Frontal cortex (tissue), 4 donors: ENCODE measurements at places on chromosomes 11 and 22.
A peak's percentile ranks its signal among the peaks of the same experiment; 100 is the strongest.

DNA sequence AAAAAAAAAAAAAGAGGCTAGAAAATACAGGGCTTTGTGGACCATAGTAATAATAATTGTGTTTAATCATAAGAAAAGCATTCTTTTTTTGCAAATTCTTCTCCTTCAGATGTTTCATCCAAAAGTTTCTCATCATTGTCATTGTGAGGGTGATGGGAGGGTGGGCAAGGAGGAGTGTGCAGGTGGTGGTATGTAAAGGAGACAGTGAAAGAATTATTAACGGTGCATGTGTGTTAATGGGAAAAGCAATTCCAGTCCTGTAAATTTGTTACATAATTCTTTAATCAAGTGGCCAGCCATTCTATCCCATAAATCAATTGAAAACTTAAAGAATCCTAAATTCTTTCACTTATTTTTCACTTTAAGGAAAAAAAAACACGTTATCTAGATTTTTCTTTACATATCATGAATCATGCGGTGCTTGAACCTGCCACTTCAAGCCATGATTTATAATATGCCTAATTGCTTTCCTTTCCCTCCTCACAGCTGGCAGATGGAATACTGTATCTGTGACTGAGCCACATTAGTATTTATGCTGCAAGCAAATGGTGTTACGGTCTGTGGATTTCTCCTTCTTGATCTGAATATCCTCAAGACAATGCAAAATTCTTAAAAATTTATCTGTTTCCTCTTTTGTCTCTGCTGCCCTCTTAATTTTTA, 318.5 kb downstream of the JRKL start:
- no peak for DNase-seq

DNA sequence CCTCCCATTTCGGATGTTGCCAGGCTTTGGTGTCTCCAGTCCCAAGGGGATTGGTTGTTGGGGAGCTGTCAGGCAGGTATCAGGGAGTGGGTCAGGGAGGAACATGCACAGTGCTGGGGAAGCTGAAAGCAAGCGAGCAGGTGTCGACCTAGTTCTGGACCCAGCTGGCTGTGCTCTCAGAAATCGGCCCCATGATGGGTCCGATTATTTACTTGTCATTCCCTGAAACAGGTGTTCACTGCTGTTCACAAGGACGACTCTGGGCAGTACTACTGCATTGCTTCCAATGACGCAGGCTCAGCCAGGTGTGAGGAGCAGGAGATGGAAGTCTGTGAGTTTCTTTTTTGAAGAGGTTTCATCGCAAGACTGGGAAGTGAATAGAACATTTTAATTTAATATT, 76.8 kb downstream of the JAM3 start:
- DNase-seq = no peak

DNA sequence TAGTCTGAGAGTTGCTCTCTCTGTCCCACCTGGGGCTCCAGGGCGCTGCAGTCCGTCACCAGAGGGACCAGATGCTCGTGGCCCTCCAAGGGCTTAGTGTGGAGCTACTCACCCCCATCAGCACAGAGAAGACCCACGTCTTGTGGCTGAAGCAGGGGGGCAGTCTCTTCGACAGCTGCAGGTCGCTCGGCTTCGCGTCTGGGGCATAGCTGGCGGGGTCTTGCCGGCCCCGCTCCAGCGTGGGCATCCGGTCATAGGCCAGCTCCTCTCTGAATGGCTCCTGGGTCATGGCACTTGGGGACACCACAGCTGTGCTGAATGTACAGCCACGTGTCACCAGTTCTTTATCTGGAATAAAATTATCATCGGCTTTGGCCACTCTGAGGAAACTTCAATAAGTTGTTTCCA, 608 bp downstream of the MLC1 start:
- DNase-seq = no peak

DNA sequence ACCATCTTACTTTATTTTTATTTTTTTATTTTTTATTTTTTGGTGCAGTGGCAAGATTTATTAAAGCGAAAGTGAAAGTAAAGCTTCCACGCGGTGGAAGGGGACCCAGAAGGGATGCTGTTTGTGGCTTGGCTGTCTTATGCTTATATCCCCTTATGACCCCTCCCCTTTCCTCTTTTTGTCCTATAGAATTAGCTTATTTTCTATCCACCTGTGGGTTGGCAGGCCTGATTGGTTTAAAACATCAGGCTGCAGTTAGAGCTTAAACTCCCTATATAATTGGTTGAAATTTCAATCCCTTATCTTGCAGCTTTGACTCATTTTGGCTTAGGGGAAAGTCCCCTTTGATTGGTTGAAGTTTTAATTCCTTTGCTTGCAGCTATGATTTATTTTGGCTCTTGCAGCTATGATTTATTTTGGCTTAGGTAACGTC, 50.5 kb downstream of the NNMT start:
- no peak for DNase-seq

DNA sequence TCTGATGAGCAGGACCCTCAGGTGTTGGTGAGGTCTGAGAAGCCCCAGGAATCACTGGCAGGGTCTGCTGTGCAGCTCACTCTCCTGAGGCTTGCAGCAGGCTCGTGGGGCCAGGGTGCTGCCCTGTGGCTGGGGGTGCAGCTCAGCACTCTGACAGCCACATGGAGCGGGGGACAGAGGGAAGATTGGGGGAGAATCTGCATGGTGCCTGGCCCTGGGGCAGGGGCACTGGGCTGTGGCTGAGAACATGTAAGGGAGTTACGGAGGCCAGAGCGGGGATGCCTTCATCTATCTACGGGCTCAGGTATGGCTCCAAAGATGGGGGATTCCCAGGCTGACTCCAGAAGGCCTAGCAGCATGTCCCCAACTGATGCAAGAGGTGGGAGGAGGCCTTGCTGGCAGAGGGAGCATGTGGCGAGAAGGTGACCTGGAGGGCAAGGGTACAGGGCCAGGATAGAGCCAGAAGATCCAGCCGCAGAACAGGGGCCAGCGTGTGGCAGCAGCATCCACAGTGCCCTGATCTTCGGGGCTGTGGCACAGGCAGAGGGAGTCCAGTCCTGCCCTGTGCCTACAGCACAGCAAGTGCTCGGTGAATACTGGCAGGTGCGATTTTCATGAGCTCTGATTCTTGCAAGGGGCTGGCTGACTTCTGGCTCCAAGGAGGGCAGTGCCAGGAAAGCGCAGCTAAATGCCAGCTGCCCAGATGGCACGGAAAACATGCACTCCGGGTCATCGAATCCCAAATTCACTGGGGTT, 184.7 kb downstream of the CTTN start:
- no peak for DNase-seq

DNA sequence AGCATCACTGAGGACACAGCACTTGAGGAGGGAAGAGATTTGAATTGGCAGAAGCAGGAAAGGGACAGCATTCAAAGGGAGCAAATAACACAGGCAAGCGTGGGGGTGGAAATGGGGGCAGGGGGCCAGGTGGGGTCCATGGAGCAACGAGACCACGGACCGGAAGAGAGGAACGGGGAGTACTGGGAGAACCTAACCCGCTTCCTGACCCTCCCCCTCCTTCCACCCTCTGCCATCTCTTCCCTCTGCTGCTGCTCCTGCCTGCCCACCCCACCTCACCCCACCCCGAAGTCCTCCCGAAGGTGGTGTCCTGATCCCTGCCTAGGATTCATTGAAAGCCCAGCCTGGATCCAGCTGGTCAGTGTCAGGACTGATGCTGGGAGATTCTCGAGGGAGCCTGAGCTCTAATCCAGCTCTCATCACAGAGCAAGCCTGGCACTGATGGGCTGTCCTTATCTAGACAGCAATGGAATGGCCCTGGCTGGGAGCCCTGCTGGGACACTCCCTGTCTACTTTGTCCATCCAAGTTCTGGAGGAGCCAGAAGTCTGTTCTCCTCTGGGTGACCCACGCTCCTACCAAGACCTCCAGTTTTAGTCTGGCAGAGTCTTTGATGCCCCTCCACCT, 105.0 kb downstream of the TRIM29 start:
- no peak for DNase-seq

DNA sequence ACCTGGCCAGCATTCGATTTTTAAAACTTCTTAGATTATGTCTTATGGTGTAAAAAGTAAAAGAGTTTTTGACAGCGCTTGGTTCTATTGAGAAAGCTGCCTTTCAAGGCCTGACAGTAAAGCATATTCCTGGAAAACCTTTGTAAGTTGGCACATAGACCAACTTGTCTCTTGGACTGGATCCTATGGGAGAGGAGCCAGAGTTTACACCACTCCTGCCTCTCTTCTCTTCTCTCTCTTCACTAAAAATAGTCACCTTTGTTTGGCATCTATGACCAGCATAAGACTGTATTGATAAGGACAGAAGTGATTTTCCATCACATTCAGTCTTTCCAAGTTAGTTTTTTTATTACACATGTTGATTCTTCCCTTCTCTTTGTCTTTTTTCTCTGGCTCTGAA, 33.7 kb downstream of the CSRP3 start:
- no peak for DNase-seq

DNA sequence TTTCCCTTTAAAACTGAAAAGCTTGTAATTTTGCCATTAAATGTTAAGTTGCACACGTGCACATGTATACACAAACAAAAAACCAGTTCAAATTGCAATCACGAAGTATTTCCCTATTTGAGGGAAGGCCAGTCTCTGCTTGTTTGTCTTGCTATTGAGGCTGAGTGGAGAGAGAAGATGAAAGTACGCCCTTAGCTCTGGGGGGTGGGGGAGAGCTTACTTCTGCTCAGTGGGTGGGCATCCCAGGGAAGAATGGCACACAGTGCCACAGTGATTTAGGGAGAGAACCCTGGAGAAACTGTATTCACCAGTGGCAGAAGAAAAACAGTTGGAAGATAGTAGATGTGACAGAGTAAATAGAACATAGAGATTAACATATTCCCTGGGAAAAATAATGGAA, 8.7 kb downstream of the YAP1 start:
- DNase-seq = no peak

DNA sequence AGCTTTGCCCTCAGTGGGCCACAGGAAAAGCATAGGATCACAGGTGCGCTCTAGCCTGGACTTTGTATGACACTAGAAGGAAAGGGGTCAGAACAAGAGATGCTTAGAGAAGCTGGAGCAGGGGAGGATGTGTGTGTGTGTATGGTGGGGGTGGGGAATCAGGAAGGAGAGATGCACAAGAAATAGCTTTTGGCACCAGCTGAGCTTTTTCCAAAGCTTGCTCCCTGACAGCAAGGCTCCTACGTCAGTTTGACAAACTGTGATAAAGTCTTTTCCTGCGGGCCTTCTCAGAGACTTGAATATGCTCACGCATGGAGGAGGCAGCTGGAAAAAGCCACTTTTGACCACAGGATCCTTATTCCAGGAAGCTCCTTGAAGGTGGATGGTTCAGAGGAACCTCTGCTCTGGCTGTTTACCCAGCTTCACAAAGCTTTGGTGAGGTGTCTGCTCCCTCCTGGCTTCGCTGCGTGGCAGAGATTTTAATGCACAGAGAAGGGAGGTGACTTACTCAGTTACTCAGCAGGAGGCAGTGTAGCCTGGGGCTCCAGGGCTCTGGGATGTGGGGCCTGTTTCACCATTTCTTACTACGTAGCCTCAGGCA, 3.9 kb downstream of the CDC42EP1 start:
- DNase-seq = peak; percentile 11

DNA sequence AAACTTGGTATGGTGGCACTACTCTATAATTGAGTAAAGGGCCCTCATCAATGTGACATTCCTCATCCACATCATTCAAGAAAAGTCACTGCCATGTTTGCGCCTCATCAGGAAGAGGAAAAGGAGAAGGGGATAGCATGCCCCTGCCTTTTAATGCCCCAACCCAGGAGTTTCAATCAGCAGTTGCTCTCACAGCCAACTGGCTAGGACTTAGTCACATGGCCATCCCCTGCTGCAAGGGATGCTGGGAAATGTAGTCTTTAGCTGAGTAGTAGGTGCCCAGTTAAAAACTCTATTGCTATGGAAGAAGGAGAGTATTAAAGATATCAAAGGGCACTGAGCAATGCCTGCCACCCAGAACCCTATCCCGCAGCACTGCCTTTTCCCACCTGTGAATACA, 10.9 kb upstream of the CCND1 start:
- DNase-seq = no peak

- no peak for DNase-seq
These were observed 39.7 kb downstream of the DEUP1 start for GRCh38 chr11:93370260-93370659.

GRCh38 chr11:59000003-59000402, 60.7 kb downstream of the GLYATL1 start:
- DNase-seq = no peak

- no peak for DNase-seq
These were observed 550.3 kb downstream of the CNTN5 start for GRCh38 chr11:99571094-99571493.

DNA sequence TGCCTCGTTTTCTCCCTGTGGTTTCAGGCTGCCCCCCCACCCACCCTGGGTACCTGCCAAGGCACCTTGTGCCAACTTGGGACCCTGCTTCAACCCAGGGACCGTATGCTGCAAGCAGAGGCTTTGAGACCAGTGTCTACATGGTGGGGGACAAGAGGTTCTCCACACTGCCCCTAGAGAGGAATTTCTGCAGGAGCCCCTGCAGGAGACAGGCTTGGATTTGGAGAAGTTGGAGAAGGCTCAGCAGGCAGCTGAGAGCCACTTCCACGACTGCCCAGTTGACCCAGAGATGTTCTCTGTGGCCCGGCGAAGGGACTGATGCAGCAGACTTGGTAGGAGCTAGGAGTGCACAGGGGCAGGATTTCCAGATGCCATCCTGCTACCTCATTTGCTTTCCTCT, 20.1 kb upstream of the NNMT start:
- DNase-seq = no peak

DNA sequence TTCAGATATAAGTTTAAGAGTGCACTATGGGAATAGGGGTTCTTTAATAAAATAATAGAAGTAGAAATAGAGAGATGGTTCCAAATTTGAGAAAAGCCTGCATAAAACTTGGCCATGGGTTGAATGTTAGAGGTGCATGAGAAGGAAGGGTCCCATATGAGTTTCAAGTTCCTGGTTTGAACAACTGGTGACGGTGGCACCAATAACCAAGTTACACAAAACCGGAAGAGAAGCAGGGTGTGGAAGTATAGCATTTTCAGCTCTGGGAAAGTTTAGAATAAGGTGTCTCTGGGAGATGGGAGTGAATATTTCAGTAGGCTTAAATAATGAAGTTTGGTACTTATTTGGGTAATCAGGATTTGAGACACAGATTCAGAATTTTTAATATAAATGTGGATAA, 2.4 kb downstream of the CASP1 start:
- DNase-seq = no peak

GRCh38 chr11:100592619-100593260, 94.3 kb upstream of the ARHGAP42 start:
- no peak for DNase-seq

DNA sequence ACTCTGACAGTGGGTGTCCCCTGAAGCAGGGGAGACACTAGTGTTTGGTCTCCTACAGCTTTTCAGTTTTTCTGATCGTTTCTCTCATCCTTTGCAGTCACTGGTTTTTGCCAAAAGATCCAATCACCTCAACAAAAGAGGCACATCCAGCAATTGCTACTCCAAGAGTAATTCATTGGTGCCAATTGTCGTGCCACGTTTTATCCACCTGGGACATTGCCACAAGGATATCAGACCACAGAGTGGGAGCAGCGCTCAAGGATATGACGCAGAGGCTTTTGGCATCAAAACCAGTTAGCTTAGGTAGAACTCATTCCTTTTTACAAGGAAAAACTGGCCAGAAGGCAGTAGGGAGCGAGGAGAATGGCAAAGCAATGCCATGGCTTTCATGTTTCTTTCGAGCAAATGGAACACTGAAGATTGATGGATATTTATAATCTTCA, 40.9 kb upstream of the BLID start:
- DNase-seq = no peak
